Activated T-helper 1 cell treated with anti-CD3 and anti-CD28 coated beads, Interleukin-2, amount 50 U/mL, for 16 hours (primary cell): ENCODE measurements at places on chromosomes 2 and 18.

- no peak for DNase-seq
These were observed 112.8 kb downstream of the GULP1 start for GRCh38 chr2:188404341-188405004.

GRCh38 chr2:200305797-200306195, 697 bp upstream of the SPATS2L start:
- no peak for DNase-seq

DNA sequence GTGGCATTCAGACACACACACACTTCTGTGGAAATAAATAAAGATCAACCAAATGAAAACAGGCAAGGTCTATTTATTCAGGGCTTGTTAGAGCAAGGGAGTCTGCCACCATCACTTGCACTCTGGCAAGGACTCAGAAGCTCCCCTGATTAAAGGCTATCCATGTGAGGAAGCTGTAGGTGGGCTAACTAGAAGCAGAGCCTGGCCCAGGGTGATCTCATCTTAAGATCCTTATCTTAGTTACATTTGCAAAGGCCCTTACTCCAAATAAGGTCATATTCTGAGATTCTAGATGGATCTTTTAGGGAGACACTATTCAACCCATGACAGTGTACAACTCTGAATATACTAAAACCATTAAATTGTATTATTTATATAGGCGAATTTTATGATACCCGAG, 190.0 kb upstream of the SRD5A2 start:
- DNase-seq: no peak

GRCh38 chr18:58359620-58360019, 269.3 kb downstream of the ALPK2 start:
- DNase-seq: no peak

- DNase-seq: no peak
These were observed 37.5 kb downstream of the FBXO11 start for GRCh38 chr2:47868611-47869352.

DNA sequence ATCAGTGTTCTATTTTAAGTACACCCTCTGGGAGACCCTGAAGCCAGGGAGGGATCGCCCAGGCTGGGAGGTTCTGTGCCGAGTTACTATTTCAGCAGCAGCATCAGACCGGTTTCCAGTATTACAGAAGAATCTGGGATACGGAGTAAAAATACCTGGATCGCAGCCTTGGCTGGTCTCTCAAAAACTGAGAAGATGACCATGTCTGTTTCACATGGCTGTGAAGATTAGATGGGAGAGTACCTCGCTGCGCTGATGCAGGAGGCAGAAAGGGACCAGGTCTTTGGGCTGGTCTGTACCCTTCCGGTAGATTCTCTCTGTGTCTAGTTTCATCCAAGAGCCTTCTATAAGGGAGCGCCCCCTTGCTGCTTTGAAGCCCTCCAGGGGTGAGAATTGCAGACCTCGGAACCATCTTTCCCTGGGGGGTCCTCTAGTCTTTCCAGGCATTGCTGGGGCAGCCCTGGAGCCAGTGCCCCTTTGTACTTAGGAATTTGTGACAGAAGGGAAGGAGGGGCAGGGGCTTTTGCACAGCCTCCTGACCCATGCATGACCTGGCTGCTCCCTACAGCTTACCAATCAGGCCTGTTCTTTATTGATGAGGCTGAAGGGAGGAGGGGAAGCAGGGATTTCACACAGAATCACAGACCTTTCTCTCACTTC, 56.3 kb upstream of the MAPRE3 start:
- DNase-seq: no peak

DNA sequence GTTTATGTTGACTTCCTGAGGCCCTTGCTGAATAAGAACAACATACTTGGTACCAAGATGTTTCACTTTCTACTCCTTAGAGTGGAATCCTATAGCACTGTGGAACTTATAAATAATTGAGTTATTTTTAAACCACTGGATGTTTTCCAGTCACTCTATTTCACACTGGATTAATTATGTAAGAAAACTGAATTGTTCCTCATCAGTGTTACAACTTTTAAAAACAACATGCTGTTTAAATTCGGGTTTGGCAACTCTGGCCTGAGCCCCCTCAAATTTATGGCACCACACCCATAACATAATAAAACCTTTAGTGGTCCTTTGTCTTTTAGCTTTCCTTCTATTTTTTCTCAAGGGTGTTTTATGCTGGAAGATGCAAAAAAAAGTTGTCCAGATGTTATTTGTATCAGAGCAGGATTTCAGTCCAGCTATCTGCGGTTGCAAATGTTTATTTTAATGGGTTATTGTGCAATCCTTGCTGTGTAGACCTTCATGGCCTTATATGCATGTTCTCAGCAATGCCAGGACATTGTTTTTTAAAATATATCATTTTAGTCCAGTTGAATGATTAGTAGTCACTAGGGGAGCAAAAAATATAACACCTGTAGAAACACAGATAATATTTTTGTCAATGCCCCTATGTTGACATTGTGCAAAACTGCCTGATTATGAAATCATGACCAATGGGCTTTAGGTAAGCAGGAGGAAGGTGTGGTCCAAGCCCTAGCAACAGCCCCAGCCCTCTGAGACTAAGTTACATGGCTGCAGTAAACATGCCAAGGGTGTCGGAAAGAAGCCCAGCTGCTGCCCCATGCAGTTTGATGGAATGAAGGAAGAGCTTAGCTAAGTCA, 638.0 kb upstream of the ZEB2 start:
- DNase-seq: no peak

GRCh38 chr2:97675430-97676113, 6.1 kb downstream of the C2orf92 start:
- DNase-seq: no peak

GRCh38 chr2:225735844-225736243, 336.3 kb downstream of the NYAP2 start:
- no peak for DNase-seq

GRCh38 chr2:235827585-235827992, 333.7 kb downstream of the AGAP1 start:
- no peak for DNase-seq

- no peak for DNase-seq
These were observed 11.1 kb upstream of the MOCOS start for GRCh38 chr18:36176177-36176584.

DNA sequence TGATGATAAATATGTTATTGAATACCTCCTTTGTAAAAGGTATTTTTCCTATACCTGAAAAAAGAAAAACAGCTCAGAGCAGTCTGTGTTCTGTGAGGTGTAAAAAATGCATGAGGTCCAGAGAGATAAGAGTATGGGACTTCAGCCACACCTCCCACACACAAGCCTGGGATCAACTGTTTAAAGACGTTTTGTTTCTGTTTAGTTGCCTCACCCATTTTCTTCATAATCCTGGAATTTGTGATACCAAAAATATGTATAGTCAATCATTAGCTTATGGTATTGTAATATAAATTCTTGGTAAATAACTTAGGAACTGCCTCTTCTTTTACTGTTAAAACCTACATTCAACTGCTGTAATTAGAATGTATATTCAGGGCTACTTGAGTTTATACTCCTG, 1322.9 kb upstream of the TMEFF2 start:
- DNase-seq: no peak

DNA sequence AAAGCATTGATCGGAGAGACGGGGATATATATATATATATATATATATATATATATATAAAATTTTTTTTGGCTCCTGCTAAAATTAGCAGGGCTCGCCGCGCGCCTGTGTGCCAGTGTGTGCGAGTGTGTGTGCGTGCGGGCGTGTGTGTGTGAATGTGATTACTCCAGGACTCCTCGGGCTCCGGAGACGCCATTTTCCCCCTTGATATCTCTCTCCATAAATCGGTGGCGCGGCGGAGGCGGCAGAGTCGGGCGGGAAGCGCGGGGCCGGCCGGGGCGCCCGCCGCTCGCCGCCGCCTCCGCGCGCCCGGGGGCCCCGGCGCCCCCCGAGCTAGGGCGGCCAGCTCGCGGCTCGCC, 795 bp upstream of the SETBP1 start:
- DNase-seq: no peak

- DNase-seq: no peak
These were observed 542.2 kb downstream of the XIRP2 start for GRCh38 chr2:167430447-167430846.

GRCh38 chr18:79374408-79375171, 21.1 kb upstream of the NFATC1 start:
- no peak for DNase-seq

DNA sequence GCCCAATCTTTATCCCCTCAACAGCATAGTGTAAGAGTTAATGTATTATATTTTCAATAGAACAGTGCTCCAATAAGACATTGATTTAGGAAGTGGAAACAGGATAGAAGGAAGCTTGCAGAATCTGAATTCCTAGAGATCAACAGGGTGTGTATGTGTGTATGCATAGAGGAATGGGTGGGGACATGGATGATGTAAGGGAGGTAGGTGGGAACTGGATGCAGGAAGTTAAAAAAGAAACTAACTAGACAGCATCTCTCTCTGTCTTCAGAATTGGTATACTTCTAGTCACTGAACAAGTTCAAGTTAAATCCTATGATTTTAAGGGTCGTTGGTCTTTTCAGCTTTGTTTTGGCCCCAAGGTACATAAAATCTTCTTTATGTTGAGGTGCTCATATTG, 196.6 kb downstream of the PMAIP1 start:
- no peak for DNase-seq

- no peak for DNase-seq
These were observed 165.2 kb downstream of the SH3BP4 start for GRCh38 chr2:235116885-235117492.

- no peak for DNase-seq
These were observed 242.4 kb downstream of the KLHL29 start for GRCh38 chr2:23627236-23628009.

DNA sequence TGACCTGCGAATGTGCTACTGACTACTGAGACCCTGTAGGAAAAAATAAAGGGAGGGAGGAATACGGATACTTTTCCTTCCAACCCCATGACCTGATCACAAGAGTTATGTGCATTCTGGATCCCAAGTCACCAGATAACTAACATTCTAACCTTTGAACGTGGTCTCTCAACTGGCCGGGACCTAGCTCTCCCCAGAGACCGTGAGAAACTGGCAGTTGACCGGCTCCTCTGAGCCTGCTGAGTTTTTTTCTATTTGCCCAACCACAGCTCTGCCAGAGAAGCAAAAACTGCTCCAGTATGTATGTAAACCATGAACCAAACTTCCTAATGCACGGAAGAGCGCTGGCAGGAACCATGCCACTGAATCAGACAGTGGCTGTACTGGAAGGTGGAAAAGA, 47.5 kb upstream of the PTMA start:
- no peak for DNase-seq

DNA sequence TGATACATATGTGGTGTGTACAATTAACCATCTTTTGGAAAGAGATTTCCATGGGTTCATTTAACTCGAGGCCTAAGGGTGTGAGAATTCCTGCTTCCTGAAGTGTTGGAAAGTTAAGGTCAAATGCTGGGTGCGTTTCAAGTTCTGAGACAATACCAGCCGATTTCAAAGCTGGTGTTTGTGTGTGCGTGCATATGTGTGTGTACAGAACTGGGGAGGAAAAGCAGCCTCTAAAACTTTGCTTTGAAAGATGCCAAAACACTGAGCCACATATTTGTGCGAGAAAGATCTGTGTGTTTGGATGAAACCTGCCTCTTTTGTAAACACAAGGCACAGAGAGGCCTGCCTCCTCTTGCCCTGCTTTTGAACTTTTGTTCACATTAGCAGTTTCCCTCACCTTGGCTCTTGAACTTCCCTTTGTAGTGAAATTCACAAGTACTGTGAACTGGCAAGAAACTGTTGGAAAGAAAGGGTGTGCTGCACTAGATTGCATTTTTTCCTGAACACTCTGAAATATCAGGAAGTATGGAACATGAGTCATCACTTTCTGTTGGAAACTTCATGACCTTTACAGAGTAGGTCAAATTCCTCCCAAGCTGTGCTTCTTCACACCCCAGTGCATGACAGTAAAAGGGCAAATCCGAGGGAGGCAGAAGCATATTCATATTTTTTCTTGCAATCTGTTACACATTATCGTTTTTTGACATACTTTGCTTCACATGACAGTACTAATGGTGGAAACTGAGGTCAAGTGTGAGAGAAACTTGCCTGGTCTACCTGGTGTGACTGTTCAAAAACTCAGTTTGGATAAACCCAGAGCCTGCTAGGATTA, 20.0 kb upstream of the CAVIN2 start:
- no peak for DNase-seq

DNA sequence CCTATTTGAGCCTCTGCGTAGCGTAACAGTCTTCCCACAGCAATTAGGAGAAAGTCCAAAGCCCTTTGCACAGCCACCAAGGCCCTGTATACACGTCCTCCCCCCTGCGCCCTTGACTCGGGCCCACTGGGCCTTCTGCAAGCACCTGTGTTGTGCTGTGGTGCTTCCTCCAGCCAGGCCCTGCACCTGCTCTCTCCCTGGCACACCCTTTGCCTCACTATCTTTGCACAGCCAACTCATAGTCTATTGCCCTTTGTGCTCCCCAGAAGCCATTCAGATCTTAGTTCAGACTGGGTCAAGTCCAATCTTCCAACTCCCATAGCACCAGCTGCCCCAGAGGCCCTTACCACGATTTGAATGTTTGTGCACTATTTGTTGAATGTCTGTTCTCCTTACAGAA, 271.6 kb upstream of the MGAT5 start:
- no peak for DNase-seq

- DNase-seq: no peak
These were observed 155.4 kb upstream of the SLC35G4 start for GRCh38 chr18:11454040-11454439.

- DNase-seq: no peak
These were observed 26.5 kb downstream of the B3GNT7 start for GRCh38 chr2:231422056-231422455.

DNA sequence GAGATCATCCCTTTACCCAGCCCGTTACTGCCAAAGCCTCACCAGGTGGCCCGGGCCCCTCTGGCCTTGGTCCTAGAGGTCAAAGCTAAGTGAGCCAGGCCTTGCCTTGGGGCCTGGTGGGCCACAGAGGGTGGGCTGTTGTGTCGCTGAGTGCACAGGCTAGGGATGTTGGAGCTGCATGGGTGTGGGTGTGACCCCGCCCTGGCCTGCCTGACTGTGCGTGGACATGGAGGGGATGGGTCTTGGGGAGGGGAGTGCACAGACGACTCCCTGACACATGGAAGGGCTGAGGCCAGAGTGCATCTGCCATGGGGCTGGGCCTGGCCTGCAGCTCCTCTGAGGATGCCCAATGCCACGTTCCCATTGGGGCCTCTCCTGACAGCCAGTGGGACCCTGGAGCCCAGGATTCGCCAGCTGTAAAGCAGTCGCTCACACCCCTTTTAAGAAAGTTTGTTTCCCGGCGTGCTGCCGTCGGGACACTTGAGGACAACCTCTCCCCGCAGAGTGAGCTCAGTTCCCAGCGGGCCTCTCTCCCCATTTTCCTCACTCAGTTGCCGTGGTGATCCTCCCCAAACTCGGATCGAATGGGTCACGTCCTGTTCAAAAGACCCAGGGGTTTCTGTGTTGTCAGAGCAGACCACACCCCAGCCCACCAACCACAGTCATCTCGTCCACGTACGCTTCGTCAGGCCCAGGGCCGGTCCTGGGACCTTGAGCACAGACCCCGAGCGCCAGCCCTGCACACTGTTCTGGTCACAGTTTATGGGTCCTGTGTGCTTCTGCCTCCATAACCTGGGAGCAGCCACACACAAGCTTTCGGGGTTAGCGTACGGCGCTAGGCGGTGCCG, 93.5 kb downstream of the NFATC1 start:
- no peak for DNase-seq

- DNase-seq: no peak
These were observed 219.7 kb upstream of the STK17B start for GRCh38 chr2:196391149-196391479.

- DNase-seq: no peak
These were observed 4.7 kb upstream of the PPP4R1 start for GRCh38 chr18:9619056-9619455.
